Uterine smooth muscle cell (primary cell): ENCODE measurements at places on chromosomes 13 and 19. TPM values are rescaled to one million over a fixed set of nuclear protein-coding genes. Genes with fewer than 3 reads are reported as not detected.

The THSD1 gene
- 8.4 and 14.1 TPM in 2 replicates for total RNA-seq

The CYP4F22 gene
- total RNA-seq: not detected in 2 replicates

The ZNF728 gene
- 0.12 TPM in 1 of 2 replicates, not detected in the other for total RNA-seq

The ACP7 gene
- 0.33 and 0.87 TPM in 2 replicates for total RNA-seq

The PABPC3 gene
- total RNA-seq: 0.11 and 0.37 TPM in 2 replicates

The PRODH2 gene
- total RNA-seq: not detected in 2 replicates
